Dermis blood vessel endothelial cell (primary cell): ENCODE measurements at places on chromosomes 16 and 17. TPM values are rescaled to one million over a fixed set of nuclear protein-coding genes. Genes with fewer than 3 reads are reported as not detected.

SLC13A2 gene
- total RNA-seq: not detected in 2 replicates

DNA sequence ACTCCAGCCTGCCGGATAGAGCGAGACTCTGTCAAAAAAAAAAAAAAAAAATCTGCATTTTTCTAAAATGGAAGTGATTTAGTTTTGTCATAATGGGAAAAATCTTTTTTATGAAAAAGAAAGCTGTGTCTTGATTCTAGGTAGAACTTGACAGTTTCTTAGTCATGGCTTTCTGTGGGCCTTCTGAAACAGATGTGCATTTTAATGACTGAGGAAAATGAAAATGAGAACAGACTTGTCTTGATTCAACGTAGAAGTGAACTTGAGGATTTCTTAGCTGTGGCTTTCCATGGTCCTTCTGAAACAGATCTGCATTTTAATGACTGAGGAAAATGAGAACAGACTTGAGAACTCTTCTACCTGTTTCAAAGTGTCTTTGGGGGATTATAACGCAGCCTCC is 171.7 kb downstream of the VPS53 start:
- no peak for DNase-seq

DNA sequence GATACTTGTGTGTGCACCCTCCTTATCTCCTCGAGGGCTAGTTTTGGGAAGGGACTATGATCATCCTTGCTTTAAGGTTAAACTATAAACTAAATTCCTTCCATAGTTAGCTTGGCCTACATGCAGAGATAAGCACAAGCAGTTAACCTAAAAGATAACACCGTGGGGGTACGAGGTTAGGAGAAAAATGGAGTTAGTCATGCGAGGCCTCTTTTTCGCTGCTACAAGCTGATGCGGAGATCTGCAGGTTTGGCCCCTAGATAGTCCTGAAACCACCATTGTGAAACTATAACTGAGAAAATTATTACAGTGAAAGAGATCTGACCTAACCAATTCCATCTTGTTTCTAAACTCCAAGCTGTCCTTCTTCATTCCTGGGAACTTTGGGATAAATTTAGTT is 113.7 kb upstream of the ZKSCAN2 start:
- DNase-seq: no peak

DNA sequence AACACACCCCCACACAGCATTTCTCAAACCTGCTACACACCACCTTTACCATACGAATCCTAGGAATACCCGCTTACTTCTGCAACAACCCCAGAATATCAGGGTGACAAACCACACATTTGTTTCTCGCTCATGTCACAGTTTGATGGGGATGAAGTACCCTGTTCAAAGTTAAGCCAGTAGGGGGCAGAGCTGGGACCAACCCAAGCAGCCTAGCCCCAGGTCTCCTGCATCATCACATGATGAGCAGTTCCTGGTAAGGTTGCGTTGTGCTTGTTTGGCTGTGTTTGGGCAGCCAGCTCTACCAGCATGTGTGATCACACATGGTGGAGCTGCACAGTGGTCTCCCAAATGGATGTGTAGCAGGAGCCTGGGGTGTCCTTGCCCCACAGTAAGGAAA is 103.6 kb upstream of the C16orf82 start:
- DNase-seq: no peak

DNA sequence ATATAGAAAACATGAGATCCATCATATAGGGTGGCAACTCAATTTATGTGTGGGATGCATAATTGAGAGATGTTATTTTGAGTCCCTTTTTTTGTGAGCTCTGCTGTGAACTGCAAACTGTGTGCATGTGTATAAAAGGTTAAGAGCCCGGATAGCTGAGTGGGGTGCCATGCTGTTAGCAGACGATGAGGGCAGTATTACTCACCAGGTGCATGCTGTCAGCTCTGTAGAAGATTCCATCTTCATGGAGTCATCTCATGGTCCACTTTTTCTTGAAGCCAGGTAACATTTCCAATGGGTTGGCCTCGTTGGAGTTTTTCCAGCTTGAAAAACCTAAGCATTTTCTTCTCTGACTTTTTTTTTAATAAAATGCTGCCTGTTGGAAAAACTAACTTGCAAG is 43.0 kb upstream of the RHBDL3 start:
- no peak for DNase-seq

- DNase-seq: no peak
These were observed 316.6 kb downstream of the FOXL1 start for GRCh38 chr16:86894925-86895324.

BRIP1 gene
- 4.3 and 9.3 TPM in 2 replicates for total RNA-seq

GRCh38 chr17:8632061-8632460 is 1.5 kb upstream of the MYH10 start:
- peak; percentile 57 for DNase-seq

- DNase-seq: no peak
These were observed 345.7 kb downstream of the HAPSTR1 start for GRCh38 chr16:9437115-9437514.

DNA sequence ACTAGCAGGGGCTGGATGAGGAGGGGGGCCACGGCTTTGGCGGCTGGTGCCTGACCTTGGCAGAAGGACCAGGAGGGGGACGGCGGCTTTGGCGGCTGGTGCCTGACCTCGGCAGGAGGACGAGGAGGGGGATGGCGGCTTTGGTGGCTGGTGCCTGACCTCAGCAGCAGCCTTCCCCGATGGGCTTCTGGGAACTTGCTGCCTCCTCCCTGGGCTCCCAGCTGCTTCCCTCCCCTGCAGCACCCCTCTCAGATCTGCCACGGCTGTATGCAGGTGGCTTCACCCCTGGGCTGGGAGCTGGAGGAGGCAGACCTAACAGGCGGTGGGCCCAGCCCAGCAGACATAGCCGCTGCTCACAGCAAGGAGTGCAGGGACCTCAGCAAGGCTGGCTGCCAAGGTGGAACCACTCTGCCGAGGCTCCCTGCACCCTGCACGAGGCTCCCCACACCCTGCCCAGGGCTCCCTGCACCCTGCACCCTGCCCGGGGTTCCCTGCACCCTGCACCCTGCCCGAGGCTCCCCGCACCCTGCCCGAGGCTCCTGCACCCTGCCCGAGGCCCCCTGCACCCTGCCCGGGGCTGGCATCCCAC is 38.4 kb upstream of the CBFA2T3 start:
- no peak for DNase-seq

DNA sequence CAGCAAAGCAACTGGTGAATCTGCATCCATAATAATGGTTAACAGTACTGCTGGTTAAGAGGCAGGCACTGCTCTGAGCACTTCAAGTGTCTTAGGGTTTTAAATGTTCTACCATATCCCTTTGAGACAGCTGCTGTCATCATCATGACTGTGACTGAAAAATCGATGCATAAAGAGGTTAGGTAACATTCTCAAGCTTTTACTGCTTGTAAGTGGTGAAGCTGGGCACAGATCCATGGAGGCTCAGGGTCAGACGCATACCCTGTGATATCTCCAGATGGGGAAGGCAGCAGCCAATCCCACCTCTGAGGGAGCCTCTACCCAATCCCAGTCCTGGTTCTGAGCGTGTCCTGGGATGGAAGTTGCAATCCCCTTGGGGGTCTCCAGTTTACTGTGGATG is 57.6 kb upstream of the SOX9 start:
- no peak for DNase-seq

- DNase-seq: no peak
These were observed 8.0 kb upstream of the SLC35B1 start for GRCh38 chr17:49715717-49716279.

GRCh38 chr16:53779186-53779585 is 75.2 kb downstream of the FTO start:
- no peak for DNase-seq

- no peak for DNase-seq
These were observed 109.6 kb downstream of the C16orf78 start for GRCh38 chr16:49483251-49483650.

SPNS2 gene
- total RNA-seq: 84.6 and 122 TPM in 2 replicates

- no peak for DNase-seq
These were observed 182.7 kb downstream of the TMEM132E start for GRCh38 chr17:34762078-34762477.

DNA sequence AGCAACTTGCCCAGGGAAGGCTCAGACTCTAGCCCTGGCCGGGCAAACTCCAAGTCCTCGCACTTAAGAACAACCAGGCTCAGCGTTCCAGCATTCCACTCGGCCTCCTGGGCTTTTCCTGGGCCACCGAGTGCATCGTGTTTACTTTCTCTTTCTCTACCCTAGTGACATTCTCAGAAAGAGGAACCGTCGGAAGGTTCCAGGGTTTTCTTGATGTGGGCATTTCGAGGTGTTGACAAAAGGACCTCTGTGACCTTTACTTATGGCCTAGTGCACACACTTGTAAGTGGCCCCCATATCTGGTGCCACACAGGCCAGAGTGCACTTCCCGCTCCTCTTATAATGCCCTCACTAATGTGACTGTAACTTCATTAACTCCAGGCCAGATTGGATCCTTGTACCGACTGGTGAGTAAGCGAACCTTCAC is 3.1 kb upstream of the BANP start:
- DNase-seq: no peak

DNA sequence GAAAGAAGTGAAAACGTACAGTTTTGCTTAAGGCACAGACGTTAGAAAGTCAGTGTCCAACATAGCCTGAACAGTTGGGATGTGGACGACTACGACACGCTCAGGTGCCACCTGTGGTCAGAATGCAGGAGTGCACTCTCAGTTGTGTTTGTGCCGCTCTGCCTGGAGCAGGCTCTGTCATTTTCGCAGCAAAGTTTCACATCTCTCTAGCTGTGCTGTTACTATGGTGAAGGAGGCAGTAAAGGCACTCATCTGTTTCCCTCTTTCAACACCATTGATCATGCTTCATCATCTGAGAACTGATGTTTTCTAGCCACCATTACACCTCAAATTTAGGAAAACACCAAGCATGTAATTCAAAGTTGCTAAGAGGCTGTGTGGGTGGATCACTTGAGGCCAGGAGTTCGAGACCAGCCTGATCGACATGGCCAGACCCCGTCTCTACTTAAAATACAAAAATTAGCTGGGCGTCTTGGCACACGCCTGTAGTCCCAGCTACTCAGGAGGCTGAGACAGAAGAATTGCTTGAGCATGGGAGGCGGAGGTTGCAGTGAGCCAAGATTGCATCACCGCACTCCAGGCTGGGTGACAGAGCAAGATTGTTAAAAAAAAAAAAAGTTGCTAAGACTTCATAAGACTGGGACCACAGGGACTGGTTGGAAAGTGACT is 44.9 kb upstream of the DNAJA2 start:
- peak; percentile 52 for DNase-seq

TLCD3B gene
- 0.47 TPM in 1 of 2 replicates, not detected in the other for total RNA-seq

ACE gene
- 155 and 366 TPM in 2 replicates for total RNA-seq

- DNase-seq: peak; percentile 59
These were observed 5.1 kb downstream of the KRT13 start for GRCh38 chr17:41500131-41500911.

KRTAP4-6 gene
- total RNA-seq: 0.19 TPM in 1 of 2 replicates, not detected in the other

RHBDL1 gene
- 0.05 and 0.51 TPM in 2 replicates for total RNA-seq

HSPB9 gene
- 0.17 TPM in 1 of 2 replicates, not detected in the other for total RNA-seq

GRCh38 chr17:17351356-17351891 is 48.3 kb downstream of the NT5M start:
- no peak for DNase-seq
